ENCODE measurements at places on chromosomes 16 and 17. TPM values are rescaled to one million over a fixed set of nuclear protein-coding genes. Genes with fewer than 3 reads are reported as not detected.

The VASN gene
- 1.9 TPM for total RNA-seq

The CDH11 gene
- 4.9 TPM for total RNA-seq

The MAF gene
- 43.7 TPM for total RNA-seq

The DPEP3 gene
- not detected for total RNA-seq

DNA sequence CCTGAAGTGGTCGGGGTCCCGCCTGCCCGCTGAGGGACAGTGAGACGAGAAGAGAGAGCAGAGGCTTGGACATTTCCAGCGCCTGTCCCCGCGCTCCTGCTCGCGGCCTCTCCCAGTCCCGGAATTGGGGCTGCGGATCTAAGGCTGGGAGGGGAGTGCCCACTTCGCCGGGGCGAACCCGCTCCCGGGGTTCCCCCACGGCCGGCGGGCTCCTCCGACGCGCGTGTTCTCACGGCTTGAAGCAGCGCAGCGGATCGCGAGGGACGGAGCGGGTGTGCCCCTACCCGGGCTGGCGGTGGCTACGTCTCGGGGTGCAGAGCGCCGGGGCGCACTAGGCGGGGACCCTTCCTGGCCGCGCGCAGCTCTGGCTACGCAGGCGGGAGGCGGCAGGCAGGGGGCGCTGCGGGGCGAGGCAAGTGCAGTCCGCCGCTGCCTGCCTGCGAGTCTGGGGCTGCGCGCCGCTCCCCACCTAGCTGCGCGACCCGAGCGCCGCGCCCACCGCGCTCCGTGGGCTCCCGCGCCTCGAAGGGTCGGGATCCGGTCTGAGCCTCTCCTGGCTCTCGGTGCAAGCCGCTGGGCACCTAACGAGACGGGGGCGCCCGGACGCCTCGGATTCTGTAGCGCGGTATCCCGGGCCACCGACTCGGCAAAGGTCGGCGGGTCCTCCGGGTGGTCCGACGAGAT is 1.2 kb downstream of the NGFR start:
- peak; percentile 72 for DNase-seq

- DNase-seq, result peak; percentile 60
These were observed 2.6 kb upstream of the ADORA2B start for GRCh38 chr17:15942207-15942833.

DNA sequence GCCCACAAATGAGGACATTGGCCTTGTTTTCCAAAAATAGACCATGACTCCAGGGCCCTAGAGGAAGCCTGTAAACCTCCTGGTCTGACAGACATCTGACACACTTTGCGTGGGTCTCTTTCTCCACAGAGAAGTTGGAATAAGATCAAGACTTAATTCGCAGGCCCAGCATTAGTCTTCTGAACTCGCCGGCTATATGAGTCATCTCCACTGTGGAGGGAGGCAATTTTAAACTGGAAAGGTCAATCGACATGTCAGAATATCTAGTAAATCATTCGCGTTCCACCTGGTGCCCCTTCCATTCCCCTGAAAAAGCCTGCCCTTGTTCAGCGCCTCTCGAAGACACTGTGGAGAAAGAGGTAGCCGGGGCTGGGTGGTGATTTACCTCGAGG is 140.1 kb downstream of the CLEC16A start:
- DNase-seq, result no peak

- DNase-seq, result peak; percentile 56
These were observed at the start of gene CHD3 for GRCh38 chr17:7888184-7888920. Gene CHD3 (plus strand): TSS chr17:7888789. CDS start chr17:7889001, 212 bp downstream.

GRCh38 chr16:11735787-11736186 is 6.9 kb downstream of the TXNDC11 start:
- DNase-seq, result no peak

DNA sequence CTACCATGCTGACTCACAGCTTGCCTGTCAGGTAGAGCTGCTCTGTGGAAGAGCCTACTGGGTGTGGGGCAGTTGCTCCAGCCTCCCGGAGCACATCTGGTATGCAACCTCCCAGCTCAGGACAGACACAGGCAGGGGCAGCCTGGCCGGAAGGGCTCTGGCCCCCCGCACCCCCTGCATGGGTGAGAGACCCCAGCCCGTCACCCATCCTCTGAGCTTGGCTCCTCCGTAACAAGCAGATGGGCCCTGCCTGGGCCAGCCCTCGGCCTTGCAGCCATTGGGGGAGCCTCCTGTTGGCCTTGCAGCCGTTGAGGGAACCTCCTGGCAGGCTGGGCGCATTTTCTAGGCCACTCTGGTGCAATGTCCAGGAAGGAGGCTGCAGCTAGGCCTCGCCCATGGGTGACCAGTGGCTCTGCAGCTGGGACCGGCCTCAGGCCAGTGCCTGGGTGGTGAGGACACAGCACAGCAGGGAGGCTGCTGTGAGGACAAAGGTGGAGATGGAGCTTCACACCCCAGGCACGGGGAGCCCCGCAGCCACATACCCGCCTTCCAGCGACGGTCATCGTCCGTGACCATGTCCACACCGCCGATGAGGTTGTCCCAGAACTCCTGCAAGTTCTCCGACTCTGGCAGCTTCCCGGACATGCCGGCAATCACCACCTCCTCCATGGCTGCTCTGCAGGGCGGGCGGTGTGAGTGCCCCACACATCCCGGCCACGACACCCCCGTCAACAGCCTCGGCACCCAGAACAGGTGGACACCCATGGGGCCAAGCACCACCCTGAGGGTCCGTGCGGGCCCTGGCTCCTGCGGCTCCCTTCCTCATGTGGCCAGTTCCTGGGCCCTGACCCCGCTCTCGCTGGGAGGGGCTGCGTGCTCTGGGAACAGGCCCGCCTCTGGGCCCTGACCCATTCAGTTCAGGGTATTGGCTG is 2.0 kb downstream of the FASN start:
- no peak for DNase-seq

DNA sequence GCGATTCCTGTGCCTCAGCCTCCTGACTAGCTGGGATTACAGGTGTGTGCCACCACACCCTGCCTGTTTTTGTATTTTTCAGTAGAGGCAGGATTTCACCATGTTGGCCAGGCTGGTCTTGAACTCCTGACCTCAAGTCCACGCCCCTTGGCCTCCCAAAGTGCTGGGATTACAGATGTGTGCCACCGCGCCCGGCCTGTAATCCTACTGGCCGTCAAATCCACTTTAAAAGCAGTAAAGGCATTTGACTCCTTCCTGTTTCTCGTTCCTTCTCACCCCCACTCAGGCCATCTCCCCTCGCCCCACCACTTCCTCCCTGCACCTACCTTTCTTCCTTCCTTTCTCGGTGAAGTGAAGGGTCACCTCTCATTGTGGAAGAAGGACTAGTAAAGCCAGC is 69.4 kb upstream of the CREBBP start:
- DNase-seq, result no peak

GRCh38 chr17:82793974-82794630 is 42.2 kb downstream of the TBCD start:
- DNase-seq, result no peak

GRCh38 chr17:77281904-77282367 is 141.2 kb downstream of the SEC14L1 start:
- DNase-seq, result no peak

GRCh38 chr17:12431188-12431587 is 234.5 kb upstream of the MYOCD start:
- DNase-seq, result no peak

DNA sequence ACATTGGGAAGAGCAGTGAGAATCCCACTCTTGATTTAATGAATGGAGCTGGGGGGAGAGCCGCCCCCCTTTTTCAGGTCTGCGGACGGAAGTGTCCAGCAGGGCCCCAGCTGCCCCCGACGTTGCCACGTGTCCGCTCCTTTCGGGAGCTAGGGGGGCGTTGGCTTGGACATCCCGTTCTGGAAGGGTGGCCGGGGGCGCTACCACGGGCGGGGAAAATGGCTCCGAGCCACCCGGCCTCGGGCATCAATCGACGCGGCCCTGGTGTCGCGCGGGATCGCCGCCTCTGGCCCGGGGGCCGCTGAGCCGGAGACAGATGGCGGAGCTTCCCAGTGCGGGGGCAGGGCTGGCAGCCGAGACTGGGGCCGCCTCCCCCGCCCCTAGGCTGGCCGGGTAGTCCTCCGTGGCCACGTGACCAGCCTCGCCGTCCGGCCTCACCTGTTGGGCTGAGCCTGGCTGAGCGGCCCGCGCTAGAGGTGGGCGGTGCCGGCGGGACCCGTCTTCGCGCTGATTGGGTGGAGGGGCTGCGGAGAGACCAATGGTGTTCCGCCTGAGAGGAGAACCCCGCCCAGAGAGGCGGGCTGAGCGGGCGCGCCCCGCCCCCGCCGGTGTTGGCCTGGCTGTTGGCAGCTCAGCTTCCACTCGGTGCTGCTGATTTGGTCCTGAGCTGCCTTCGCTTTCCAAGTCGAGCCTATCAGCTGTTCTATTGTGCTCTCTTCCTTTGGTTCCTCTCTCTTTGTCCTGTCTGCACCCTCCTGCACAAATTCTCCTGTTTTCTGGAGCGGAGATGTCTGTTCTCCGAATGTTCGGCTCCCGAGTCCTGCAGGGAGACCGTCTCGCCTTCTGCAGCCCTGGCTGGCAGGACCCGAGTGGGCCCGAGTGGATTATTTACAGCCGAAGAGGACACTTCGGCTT is 8.3 kb downstream of the HS3ST3B1 start:
- peak; percentile 65 for DNase-seq

DNA sequence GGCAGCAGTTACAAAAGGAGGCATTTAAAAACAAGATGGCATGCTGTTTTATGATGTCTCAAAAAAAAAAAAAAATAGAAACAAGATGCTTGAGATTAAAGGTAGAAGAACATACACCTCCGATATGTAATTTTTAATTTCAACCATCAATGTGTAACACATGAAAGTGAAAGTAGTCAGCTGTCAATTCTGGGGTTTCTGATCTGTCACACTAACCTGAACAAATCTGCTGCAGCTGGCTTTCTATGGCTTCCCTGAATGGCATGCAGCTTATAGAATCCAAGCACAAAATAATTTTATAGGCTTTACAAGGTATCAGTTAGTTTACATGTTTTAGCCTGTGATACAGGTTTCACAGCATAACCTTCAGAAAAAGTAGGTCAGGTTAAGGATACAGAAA is 13.5 kb downstream of the GLYR1 start:
- DNase-seq, result no peak

- DNase-seq, result no peak
These were observed 1.7 kb upstream of the HEXIM1 start for GRCh38 chr17:45146592-45146889.

GRCh38 chr17:57622683-57623433 is 122.2 kb downstream of the CCDC182 start:
- DNase-seq, result peak; percentile 57
